ENCODE measurements at places on chromosomes 4 and X.

GRCh38 chrX:11336201-11336600, 43.0 kb downstream of the AMELX start:
- DNase-seq: no peak

DNA sequence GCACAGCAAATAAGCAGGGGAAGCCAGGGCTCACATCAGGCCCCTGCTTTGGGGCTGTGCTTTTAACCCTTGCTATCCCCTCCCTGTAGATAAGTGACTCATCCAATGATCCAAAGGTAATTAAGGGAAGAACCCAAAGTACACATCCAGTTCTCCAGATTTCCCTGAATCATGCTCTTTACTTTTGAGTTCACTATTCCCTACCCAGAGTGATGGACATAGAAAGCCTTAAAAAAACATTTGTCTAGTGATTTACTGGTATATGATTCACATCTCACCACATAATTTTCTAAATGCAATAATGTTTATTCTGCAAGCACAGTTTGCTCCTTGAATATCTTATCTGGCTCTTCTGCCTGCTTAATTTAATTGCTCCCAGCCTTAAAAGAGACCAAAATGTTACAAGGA, 136.2 kb downstream of the PPP3CA start:
- DNase-seq: no peak

GRCh38 chr4:128635955-128636560, 173.4 kb upstream of the JADE1 start:
- no peak for DNase-seq

DNA sequence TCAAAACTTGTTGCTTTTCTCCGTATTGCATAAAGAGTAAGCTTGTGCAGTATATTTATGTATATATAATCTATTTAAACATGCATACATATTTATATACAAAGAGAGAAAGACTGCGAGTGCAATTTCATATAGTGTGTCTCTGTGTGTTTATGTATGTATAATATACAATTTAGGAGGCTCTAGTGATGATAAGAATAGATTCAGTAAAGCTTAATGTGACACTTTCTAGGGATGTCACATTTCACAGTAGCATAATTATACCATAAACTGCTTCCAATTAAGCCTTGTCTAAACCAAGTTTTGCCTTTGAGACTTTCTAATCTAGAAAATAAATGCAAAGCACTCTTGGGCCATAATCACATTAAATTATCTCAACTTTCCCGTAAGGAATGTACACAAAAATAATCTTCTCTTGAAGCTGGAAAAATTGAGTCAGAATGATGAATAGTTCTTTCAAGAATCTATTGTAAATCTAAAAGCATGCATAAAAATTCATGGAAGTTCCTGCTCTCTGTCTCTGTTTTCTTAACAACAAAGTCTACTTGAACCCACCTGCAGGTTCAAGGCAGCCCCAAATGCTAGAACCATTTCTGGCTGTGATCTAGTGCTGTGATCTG, 114.1 kb upstream of the NPY2R start:
- DNase-seq: no peak
